ENCODE measurements at places on chromosomes 3 and 15. TPM values are rescaled to one million over a fixed set of nuclear protein-coding genes. Genes with fewer than 3 reads are reported as not detected.
A peak's percentile ranks its signal among the peaks of the same experiment; 100 is the strongest.

Gene IQCF5
- not detected for total RNA-seq

DNA sequence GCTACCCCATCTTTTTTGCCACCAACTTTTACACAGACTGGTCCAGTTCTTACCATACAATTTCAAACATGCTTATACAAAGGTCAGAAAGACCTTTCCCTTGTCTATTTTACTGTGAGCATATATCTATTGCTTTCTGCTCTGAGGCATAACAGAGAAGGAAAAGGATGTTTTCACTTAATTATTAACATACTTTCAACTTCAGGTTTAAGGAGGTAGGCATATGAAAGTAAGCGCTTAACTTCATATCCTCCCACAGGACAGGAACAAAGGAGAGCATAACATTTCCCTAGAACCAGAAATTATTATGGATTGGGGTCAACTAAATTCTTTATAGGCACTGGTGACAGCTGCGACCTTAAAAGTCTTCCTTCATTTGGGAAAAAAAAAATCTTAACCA, 1.1 kb downstream of the MYEF2 start:
- peak overlapping the region; percentile 87 for H3K4me3 ChIP-seq
- H3K36me3 ChIP-seq, result no peaks in the 10 kb centered on the region
- H3K27ac ChIP-seq, result no peak overlapping the region

DNA sequence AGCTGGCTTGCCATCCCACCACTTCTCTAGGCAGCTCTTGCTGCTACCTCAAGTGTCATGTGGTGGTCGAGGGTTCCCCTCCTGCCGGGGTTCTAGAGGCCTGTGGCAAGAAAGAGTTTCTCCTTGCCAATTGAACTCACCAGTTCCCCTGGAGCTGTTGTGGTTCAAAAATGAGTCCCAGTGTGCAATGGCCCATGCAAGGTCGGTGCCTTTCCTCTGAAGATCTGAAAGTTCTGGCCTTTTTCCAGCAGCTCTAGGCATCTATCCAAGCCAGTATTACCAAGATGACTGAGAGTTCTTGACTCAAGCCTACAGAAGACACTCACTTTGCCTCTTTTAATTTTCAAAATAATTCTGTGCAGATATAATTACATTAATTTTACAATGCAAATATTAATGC, 163.6 kb downstream of the KCNMB2 start:
- no peaks in the 10 kb centered on the region for H3K36me3 ChIP-seq
- H3K27ac ChIP-seq, result no peak overlapping the region
- no peaks in the 10 kb centered on the region for H3K27me3 ChIP-seq
- no peak for DNase-seq

- no peaks in the 10 kb centered on the region for H3K4me1 ChIP-seq
- DNase-seq, result no peak
- no peak overlapping the region for H3K27ac ChIP-seq
- H3K4me3 ChIP-seq, result no peak overlapping the region
- H3K27me3 ChIP-seq, result no peaks in the 10 kb centered on the region
- H3K36me3 ChIP-seq, result no peaks in the 10 kb centered on the region
Observed at GRCh38 chr3:13636874-13637273, 87.9 kb downstream of the FBLN2 start.

DNA sequence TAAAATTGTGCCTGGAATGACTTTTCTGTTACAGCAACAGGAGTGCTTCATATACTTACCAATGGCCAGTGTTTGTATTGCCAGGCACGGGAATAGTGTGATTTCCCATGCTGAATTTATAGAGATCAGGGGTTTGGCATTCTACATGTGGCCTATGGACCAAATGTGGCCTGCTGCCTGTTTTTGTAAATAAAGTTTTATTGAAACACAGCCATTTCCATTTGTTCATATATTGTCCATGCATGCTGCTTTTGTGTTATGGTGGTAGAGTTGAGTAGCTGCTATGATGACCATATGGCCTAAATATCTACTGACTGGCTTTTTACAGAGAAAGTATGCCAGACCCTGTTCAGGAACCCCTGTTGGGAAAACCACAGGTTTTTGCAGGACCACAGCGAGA, 55.6 kb downstream of the SLCO3A1 start:
- H3K27me3 ChIP-seq, result no peaks in the 10 kb centered on the region
- H3K36me3 ChIP-seq, result no peaks in the 10 kb centered on the region
- H3K4me3 ChIP-seq, result no peak overlapping the region
- DNase-seq, result no peak

DNA sequence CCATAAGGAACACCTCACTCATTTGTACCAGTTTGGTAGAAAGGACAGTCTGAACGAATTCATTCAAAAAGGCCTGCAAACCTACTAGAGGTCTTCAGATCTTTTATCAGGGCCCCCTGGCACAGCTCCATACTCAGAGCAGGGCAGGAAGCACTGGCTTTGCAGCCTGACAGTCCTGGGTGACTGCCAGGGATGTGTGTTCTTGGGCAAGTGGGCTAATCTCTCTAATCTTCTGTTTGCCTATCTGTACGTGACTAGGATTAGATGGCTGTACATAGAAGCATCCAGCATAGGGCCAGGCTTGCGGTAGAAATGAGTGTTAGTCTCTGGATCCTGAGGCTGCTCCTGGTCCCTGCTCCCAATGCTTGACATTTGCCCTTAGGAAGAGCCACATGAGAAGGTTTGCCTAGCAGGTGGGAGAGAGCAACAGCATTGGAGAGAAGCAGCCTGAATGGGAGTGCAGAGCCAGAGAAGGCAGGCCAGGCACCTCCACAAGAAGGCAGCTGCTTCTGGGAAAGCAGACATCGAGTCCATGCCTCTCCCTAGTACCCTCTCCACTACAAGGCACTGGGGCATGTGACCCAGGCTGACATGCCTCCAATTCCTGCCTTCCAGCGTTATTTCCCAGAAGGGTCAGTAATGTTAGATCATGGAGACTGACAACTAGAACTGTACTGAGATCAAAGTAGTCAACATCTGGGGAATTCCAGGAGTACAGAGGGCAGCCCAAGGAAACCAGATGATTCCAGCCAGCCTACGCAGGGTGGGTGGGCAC, 1.0 kb upstream of the CXCR6 start:
- no peak overlapping the region for H3K27ac ChIP-seq
- H3K4me1 ChIP-seq, result no peaks in the 10 kb centered on the region
- no peak overlapping the region for H3K4me3 ChIP-seq
- no peak for DNase-seq
- no peaks in the 10 kb centered on the region for H3K27me3 ChIP-seq
- 0 out of 2 replicates have a peak, but pooled peaks cover 6% of the 10 kb centered on the region for H3K36me3 ChIP-seq

Data from H1 (cell line).